ENCODE measurements at places on chromosomes 6 and 20.

DNA sequence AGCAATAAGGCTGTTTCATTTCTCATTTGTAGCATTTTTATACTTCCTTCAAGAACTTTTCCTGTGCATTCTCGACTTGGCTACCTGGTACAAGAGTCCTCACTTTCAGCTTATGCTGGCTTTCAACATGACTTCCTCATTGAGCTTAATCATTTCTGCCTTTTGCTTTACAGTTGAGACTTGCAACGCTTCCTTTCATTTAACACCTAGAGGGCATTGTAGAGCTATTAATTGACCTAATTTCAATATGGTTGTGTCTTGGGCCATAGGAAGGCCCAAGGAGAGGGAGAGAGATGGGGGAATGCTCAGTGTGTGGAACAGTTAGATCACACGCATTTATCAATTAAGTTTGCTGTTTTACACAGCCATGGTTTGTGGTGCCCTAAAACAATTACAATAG, 37.2 kb downstream of the SLC22A2 start:
- DNase-seq, result no peak

DNA sequence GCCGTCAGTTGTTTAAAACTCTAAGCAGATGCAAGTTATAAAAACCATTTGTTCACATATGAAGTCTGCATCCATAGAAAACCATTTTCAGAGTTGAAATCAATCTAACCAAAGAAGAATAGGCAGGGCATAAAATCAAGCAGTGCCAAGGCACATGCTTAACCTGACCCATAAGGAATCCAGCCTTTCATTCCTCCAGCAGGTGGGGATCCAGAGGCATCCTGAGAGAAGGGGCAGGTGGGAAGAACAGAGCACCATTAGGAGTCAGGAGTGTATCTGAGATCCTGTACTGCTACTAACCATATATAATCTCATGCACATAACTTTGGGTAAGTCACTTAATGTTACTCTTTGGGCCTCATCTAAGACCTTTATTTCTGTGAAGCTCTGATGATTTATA, 29.4 kb upstream of the FOXO3 start:
- no peak for DNase-seq

DNA sequence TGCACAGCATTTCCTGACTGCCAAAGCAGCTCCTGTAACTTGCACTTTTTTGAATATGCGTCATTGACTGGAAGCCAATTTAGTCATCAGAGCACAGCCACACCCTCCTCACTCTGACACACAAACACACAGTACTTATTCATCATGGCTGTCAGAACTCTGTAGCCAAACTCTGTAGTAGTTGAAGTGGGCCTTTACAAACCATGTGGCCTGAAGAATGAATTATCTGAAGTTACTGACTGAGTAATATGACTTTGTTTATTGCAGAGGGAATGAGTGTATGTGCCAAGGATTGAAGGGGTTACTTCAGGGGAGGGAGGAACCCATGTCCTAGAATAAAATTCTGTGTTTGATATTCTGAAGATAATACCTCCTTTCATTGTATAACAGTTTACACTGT, 102.7 kb downstream of the FIG4 start:
- peak; percentile 83 for DNase-seq

DNA sequence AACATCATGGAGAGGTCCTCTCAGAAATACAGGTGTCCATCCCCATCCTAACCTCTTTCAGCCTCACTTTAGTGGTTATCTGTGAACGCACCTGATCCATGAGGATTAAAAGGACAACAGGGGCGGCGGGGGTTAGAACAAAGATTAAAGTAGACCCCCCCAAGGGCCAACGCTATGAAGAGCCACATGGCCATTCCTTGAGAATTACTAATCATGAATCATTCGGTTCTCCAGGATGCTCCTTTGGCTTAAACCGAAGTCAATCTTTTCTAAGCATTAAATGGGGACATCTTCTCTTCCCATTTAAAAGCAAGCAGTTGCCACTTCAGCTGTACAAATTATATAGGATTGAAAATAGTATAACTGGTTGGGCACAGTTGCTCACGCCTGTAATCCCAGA, 212.4 kb downstream of the GMPR start:
- no peak for DNase-seq

Data from AG09309 (cell line).